Cortex of kidney (tissue), 1 donor: ENCODE measurements at places on chromosomes 2 and 18.

DNA sequence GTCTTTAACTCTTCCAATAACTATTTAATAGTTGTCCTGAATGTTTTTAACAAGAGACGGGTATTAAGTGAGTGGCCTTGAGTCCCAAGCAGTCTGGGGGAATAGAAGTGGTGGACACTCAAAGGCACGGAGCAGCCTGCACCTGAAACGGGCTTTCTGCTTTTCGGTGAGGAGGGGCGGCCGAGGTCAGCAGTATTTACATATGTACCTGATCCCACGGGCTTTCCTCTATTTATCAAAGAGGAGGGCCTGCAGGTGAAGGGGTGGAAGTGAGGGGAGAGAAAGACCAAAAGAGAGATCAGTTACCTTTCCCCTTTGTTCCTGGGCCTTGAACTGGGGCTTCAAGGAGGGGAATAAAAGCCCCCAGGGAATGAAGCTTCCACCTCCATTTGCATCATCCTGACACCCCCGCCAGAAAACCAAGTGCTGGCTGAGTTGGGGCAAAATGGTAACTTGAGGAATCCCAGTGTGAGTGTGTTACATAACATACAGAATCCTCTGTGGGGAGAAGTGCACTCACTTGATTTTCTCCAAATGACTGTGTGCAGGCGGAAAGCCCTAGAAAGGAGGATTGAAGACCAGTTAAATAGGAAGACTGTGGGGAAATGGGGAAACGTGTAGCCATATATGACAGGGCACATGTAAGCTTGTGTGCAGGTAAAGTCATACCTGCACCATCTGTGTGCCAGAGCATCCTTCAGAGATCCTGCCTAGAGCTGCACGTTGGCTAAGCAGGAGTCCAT lies 12.4 kb downstream of the POU3F3 start:
- no peak for DNase-seq

DNA sequence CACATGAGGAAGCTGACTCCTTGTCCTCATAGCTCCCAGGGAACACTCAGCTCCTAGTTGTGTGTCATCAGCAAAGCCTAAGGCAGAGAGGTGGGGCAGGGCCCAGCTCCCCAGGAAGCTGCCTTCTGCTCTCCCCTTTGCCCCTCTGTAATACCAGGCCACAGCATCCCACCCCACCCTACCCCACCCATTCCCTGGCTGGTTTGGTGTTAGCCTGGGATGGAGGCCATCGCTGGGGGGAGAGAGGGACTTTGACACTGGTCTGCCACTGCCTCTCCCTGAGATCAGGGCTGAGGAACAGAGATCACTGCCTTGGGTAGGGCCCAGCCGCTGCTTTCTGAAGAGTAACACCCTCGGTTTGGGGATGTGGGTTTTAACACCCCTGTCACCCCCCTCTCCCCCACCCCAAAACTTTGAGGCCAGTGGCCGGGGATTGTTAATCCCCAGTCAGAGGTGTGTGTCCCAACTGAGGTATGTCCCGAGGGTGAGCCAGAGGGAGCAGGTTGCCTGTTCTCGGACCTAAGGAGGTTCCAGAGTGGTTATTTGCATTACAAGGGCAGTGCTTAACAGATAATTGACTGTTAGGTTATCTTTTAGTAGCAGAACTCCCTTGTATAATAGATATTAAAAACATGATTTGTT lies 41.4 kb downstream of the TET3 start:
- no peak for DNase-seq

GRCh38 chr18:74068296-74068695 lies 79.3 kb downstream of the FBXO15 start:
- DNase-seq, result no peak

DNA sequence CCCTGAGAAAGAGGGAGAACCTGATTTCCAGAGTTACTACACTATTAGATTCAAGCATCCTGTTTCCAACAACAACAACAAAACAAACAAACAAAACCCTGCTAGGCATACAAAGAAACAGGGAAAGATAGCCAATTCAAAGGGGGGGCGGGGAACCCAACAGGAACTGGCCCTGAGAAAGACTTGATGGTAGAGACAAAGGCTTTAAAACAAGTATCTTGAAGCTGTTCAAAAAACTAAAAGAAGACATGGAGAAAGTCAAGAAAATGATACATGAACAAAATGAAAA lies 147.1 kb downstream of the THADA start:
- no peak for DNase-seq

DNA sequence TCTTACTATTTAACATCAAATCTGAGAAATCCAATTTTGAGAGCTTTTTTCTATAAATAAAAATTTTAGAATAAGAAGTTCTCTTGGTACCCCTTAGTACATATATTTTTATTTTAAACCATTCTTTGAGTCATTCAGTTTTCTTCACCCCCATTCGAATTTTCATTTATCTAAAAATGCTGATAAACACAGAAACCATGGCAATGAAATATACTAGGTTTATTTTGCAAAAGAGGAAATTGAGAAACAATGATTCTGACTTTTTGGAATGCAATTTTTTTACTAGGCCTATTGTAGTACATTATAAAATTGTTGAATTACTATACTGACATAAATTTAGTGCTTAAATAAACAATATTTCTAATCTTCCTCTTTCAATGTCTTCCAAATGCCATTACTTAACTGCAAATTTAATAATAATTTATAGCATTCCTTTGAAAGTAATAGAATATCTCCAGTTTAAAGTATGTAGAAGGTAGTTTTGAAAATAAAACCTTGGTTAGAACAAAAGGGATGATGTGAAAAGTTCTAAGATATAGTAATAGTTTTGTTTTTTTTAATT lies 46.3 kb downstream of the TANK start:
- no peak for DNase-seq

- DNase-seq, result no peak
Measured at GRCh38 chr2:215082446-215082845, 56.0 kb downstream of the ABCA12 start.

- DNase-seq, result no peak
Measured at GRCh38 chr2:237978058-237978712, 11.4 kb downstream of the UBE2F start.

- no peak for DNase-seq
Measured at GRCh38 chr2:86336675-86337243, 667 bp downstream of the REEP1 start.

- no peak for DNase-seq
Measured at GRCh38 chr2:216717491-216717901, 22.1 kb upstream of the IGFBP5 start.

DNA sequence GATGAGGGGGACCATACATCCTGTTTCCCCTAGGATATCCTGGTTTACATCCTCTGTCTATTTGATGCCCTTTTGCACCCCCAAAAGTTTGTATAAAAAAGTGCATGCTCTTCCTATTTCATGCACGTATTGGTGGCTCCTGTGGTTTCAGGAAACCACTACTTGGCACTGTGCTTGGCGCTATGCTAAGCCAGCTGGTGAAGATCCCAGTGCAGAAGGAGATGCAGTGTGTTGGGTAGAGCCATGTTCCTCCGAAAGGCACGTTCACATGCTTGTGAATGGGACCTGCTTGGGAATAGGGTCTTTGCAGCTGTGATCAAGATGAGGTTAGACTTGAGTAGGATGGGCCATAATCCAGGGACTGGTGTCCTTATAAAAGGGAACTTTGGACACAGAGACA lies 419.7 kb downstream of the GALR1 start:
- DNase-seq, result no peak

DNA sequence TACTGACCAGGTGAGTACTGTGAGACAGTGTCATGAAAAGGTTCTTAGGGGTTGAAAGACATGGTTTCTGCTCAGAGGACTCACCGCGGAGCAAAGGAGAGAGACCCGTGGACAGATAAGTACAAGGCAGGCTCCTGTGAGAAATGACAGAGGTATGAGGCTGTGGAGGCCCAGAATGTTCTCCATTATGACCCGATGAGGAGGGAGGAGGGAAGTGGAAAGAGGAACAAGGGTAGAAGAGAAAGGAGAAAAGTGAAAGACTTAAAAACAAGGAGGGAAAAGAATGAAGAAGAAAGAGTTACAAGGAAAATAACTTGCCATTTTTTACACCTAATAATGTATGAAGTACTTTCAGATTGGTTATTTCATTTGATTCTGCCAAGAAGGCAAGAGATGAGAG lies 29.8 kb downstream of the MAPRE3 start:
- DNase-seq, result no peak

DNA sequence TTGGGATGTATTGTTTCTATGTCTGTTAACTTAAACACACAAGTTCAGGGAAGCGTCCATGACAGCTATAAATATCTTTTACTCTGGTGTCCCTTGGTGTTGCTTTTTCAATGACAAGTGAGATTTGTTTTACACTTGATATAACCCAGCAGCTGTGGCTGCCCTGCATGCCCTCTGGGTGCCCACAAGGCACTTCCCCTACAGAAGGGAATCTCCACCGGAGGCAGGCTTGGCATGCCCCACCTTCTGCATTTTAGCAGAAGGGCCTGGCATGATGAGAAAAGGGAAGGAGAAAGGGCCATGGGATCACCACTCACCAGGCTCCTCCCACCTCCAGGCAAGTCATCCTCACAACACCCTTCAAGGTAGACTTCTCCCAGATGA lies 68.7 kb downstream of the TMEM247 start:
- DNase-seq, result no peak

- no peak for DNase-seq
Measured at GRCh38 chr2:31943636-31944225, 67.1 kb downstream of the MEMO1 start.

GRCh38 chr18:38575648-38576047 lies 1010.0 kb upstream of the CELF4 start:
- DNase-seq, result no peak

GRCh38 chr18:61896757-61897156 lies 4.0 kb upstream of the RNF152 start:
- no peak for DNase-seq

DNA sequence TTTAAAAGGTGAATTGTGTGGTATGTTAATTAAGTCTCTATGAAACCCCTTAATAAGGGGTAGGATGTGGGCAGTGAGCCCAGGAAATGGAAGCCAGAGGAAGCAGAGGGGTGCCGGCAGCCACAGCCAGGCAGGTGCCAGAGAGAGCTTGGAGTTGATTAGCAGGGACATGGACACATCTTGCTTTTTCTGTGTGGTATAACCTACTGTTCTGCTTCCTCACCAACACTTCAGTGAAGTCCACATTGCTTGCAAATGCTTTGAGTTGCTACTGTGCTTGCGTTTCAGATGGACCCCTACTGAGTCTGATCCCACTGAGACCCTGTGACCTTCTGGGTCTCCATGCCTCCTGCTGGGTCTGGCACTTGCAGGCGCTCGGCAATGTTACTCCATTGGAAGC lies 30.3 kb upstream of the ARHGEF4 start:
- no peak for DNase-seq

- no peak for DNase-seq
Measured at GRCh38 chr2:7953195-7953594, 728.7 kb upstream of the ID2 start.
